CD4-positive, alpha-beta T cell treated with Interleukin-10 for 1 hour (primary cell): ENCODE measurements at places on chromosomes 1 and 21.

GRCh38 chr1:70893381-70893780 lies 154.2 kb downstream of the PTGER3 start:
- no peak for DNase-seq

DNA sequence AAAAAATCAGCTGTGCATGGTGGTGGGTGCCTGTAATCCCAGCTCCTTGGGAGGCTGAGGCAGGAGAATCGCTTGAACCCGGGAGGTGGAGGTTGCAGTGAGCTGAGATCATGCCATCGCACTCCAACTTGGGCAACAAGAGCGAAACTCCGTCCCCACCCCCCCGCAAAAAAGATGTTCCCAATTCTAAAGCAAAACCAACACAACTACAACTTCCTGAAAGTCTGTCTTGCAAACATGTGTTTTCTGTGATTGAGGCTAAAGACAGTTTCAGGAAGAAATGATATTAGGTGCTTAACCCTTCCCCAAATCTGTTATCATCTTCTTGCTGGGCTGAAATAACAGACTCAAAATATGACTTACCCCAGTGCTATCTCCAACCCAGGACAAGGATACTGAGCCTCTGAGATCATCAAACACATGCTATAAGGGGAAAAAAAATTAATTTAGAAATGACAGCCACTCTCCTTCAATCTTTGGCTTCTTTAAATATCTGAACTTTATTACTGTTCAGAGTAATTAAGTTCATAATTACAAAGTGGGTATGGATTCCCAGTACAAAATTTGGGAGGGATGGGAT lies 28.5 kb downstream of the SORT1 start:
- no peak for DNase-seq

DNA sequence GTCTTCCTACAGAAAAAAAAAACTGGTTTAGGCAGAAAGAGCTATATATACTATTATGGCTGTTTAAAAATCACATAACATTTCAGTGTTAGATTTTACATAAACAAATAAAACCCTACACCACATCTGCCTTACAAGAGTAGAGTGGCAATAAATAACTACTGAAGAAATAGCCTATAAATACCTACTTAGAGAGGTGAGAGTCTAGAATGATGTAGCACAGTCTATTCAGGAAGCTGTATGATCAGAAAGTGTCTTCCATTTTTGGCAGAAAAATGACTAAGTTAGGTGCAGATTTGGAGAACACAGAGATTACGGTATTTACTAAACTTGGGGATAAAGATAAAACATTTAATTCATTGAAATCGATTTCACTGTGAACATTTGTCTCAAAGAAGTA lies 75.5 kb downstream of the VAV3 start:
- no peak for DNase-seq

DNA sequence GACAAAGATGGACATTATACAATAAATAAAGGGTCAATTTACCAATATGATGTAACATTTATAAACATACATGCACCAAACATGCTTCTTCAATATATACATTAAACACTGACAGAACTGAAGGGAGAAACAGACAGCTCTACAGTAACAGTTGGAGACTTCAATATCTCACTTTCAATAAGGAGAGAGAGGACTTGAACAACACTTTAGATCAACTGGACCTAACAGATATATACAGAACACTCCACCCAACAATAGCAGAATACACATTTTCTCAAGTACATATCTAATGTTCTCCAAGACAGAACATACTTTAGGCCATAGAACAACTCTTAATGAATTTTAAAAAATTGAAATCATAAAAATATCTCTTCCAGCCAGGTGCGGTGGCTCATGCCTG lies 50.6 kb upstream of the TTC39A start:
- DNase-seq: no peak

GRCh38 chr21:27406300-27407009 lies 439.6 kb upstream of the ADAMTS5 start:
- no peak for DNase-seq

DNA sequence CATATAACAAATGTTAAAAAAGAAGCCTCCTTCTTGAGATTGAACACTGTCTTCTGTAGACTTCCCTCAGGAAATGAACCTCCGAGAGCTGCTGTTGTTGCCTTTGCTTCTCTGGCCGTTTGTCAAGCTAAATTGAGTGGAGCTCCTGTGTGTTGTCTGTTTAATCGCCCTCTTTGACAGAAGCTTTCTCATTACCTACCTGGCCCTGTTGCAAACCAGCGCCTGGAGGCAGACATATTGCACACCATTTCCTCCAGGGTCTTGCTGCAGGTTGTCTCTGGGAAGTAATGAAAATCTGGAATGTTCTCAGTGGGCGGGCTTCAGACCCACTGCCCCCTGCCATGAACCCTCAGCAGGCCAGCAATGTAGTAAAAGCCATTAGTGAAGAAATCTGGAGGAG lies 83.3 kb downstream of the GABPA start:
- DNase-seq: no peak

DNA sequence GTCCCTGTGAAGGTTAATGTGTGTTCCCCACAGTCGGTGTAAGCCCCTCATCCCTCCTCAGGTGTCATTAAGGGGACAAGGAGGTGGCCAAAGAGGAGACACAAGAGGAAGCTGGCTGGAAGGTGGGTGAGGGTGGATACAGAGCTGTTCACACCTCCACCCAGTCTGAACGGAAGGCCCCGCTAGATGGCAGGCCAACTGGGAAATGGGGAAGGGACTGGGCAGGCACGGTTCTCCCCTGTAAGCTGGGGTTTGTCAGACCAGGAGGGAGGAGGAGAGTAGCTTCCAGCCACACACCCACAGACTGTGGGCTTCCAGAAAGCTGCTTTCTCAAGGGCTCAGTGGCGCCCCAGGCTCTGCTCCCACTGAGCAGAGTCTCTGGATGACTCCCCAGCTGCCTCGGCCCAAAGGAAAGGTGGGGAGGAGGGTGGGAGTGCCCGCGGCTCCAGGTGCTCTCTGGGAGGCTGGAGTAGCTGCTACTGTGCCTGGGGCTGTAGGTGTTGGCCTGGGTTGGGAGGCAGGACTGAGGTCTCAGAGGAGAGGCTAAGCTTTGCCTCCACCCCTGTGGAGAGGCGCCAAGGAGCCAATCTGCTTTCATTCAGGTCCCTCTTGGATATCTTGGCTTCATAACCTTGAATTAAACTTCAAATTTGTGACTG lies 41.2 kb downstream of the PCP4 start:
- no peak for DNase-seq

DNA sequence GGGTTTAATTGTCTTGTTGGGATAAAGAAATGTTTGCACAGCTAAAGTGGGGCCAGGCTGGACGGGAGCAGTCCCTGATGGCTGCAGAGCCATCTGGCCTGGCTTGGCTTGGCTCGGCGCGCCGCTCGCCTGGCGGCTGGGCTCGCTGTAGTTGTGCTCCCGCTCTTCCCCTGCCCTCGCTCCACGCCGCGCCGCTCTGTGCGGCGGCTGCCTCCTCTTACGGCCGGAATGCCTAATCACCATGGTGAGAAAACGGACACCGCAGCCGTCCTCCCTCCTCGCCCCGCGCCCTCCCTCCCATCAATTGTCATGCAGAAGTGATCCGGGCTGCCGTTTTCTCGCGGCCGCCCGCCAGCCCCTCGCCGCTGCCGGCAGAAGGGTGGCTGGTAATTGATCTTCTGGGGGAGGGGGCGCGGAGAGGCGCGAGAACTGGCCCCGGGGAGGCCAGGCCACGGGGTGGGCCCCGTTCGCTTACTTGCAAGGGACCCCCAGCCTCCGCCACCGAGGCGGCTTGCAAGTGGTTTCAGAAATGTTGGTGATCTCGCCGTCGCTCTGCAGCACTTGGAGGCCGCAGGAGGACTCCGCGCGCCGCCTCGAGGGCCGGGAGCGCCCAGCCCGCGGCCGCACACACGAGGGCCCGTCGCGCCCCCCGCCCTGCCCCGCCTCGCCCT lies 12.4 kb downstream of the RNF220 start:
- DNase-seq: no peak

- DNase-seq: no peak
These were observed 63.0 kb upstream of the ANGPTL1 start for GRCh38 chr1:178933709-178934490.

- DNase-seq: no peak
These were observed 68.4 kb downstream of the MACF1 start for GRCh38 chr1:39272798-39273469.

DNA sequence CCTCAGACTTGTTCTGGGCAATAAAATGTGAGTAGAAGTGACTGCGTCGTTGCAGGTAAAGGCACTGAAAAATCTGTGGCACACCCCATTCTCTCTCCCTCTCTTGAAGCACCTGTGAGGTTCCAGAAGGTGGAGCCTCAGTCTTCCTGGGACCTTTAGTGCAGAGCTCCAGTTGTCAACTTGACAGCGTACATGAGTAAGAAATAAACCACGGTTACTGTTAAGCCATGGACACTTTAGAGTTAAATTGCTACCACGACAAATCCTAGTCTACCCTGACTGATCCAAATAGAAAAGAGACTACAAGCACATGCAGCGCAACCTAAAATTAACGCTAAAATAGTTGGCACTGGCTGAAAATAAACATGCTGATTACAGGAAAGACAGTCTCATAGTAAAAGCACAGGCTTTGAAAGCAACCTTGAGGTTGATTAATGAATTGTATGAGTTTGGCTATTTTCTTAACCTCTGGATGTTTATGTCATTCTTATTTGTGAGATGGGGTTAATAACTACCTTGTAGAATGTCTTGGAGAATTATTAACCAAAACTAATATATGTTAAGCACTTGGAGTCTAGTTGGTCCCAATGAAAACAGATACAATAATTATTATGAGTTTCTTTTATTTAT lies 93.0 kb upstream of the PLPPR4 start:
- no peak for DNase-seq

DNA sequence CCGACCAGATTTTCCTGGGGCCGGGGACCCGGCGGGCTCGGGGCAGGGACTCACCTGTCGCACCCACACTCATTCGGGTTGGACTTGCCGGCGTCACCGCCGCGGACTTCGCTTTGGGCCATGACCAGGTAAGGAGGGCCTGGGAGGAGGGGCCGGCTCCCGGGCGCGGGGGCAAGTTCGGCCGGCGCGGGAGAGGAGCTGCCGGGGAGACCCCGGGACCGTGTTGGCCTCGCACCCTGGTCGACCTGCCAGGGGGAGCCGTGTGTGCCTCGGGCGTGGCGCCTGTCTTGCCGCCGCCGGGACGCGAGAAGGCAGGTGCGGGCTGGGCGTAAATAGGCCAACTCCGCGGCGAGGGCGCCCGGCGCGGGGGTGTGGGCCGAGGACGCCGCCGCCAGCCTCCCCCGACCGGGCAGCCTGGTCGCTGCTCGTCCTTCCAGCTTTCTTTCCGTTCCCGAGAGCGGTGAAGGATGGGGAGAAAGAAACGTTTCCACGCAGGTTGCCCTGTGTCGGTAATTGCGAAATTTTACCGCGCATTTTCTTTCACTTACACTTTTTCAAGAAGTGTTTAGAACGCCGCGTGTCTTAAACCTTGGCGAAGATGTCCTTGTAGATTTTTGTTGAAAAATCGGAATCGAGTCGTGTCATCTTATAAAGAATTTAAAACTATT lies 558 bp downstream of the USP1 start:
- peak; percentile 46 for DNase-seq

DNA sequence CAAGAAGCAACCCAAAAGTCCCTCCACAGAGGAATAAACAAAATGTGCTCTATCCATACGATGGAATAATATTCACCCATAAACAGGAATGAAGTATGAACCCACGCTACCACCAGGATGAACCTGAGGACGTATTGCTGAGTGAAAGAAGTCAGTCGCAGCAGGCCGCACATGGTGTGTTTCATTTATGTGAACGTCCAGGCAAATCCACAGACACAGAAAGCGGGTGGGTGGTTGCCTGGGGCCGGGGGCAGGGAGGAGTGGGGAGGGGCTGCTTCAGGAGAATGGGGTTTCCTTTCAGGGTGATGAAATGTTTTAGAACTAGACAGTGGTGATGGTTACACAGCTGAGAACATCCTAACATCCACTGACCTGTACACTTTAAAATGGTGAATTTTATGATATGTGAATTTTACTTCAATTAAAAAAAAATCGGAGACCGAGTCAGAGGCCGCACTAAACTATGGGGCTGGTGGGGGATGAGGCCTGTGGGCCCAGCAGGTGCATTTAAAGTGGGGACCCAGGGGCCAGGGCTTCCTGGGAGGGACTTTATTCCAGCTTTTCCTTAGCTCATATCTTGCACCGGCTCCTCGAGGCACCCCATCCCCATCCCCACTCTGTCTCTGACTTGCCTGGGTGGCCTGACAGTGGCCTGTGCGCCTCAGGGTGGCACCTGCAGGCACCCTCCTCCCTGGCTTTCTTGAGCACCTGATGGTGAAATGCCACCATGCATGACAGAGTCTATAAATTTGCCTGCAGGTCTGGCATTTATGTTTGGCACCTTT lies 392.6 kb upstream of the VAMP3 start:
- DNase-seq: no peak

- peak; percentile 46 for DNase-seq
These were observed 57.2 kb downstream of the AGPAT3 start for GRCh38 chr21:43921979-43922945.

DNA sequence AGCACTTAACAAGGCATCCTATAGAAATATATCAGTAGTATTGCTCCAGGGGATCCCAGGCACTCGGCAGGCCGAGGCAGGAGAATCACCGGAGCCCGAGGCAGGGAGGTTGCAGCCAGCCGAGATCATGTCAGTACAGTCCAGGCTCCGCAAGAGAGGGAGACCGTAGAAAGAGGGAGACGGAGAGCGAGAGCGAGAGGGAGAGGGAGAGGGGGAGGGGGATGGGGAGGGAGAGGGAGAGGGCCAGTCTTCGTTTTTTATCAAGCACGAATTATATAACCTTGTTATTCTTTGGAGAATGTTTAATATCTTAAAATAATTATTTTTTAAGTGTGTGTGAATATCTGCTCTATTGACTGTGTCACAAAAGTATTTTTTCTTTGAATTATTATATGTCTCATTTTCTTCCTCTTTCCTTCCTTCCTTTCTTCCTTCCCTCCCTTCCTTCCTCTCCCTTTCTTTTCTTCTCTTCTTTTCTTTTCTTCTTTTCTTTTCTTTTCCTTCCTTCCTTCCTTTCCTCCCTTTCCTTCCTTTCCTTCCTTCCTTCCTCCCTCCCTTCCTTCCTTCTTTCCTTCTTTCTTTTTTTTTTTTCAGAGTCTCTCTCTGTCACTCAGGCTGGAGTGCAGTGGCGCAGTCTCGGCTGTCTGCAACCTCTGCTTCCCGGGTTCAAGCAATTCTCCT lies 233.7 kb downstream of the SRGAP2C start:
- no peak for DNase-seq

- DNase-seq: no peak
These were observed 722.6 kb downstream of the LRRIQ3 start for GRCh38 chr1:73475316-73475870.

DNA sequence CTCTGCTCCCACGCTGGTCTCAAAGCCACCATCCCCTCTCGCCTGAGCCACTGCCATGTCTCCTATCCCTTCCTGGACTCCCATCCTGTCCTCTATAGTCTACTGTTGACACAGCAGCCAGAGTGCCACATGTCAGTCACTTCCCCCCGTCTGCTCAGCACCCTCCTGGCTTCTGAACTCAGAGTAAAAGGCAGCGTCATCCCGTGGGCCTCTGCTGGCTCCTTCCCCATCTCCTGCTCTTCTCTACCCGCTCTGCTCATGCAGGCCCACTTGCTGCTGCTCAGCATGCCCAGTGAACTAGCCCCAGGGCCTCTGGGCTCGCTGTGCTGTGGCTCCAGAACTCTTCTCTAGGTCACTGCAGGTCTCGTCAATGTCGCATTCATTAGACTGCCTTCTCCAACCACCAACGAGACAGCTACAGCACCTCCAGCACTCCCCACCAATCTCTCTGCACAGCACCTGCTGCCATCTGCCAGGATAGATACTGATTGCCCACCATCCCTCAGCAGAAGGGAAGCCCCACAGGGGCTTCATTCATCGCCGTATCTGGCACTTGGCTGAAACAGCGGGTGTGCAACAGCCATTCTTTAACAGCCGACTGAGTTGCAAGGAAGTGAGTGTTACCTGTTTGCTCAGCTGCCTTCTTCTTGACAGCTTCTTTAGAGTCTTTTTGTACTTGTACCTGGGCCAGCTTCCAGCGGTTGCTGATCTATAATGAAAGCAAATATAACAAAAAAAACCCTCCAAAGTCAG lies 11.8 kb upstream of the SRM start:
- DNase-seq: no peak
